ENCODE measurements at places on chromosomes 1 and 21.

DNA sequence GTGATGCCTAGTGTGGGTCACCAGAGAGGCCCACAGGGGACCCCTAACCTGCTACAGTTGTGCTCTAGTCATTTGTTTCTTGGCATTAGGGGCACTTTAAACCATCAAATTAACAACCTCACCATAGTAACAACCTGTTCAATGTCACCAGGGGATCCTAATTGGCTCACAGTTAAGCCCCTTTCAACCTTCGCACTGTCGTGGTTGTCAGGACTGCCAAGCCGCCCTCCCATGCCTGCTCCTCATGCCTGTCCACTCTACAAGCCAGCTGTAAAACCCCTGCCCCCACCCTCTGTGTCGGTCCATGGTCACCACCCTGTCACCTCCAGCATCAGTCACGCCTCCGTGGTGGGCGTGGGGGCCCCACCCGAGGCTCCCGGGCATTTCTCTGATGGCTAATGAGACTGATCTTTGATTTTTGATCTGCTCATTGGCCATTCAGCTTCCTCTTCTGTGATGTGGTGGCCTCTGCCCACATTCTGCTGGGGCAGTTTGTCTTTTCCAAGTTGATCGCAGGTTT, 96.6 kb downstream of the WDR4 start:
- DNase-seq = no peak

- no peak for DNase-seq
These were observed 163.9 kb downstream of the ST6GALNAC5 start for GRCh38 chr1:77031106-77031662.

DNA sequence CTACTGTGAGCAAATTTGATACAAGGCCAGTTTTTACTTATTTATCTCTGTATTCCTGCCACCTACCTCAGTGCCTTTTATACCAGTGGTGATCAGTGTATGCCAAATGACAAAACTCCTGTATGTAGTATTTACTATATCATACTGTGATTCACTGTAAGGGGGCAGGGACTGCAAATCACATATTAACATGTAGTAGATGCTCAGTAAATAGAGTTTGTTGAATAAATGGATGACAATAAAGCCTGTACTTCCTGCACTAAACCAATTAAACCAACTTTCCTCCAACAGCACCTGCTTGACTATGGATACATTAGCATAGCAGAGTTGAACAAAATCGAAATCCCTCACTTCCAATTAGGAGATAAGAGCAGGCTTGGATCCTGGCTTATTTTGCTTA, 73.3 kb upstream of the C1orf87 start:
- DNase-seq = no peak

- DNase-seq = no peak
These were observed 116.5 kb upstream of the IRF2BP2 start for GRCh38 chr1:234726359-234726943.

DNA sequence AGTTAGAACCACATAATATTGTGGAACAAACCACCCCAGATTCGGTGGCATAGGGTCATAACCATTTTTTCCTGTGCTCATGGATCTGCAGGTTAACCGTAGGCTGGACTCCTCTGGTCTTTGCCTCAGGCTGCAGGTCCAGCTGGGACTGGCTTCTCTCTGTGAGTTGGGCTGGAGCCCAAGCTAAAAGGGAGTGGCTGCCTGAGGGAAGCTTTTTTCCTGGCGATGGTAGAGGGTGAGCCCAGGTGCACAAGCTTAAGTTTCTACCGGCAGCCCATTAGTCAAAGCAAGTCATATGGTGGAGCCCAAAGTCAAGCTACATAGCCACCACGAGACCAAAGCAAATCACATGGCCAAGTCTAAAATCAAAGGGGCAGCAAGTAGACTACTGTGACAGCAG, 13.8 kb downstream of the EPHX4 start:
- no peak for DNase-seq

GRCh38 chr1:36864182-36864822, 170.0 kb downstream of the GRIK3 start:
- peak; percentile 9 for DNase-seq

GRCh38 chr1:161020509-161021164, at the start of gene F11R:
F11R (minus strand) TSS chr1:161021152; CDS start chr1:161021073, 79 bp downstream.
- DNase-seq = no peak

- DNase-seq = no peak
These were observed 95.5 kb downstream of the ZFYVE9 start for GRCh38 chr1:52237430-52237829.

GRCh38 chr1:31515056-31515775, 61.1 kb upstream of the TINAGL1 start:
- no peak for DNase-seq

DNA sequence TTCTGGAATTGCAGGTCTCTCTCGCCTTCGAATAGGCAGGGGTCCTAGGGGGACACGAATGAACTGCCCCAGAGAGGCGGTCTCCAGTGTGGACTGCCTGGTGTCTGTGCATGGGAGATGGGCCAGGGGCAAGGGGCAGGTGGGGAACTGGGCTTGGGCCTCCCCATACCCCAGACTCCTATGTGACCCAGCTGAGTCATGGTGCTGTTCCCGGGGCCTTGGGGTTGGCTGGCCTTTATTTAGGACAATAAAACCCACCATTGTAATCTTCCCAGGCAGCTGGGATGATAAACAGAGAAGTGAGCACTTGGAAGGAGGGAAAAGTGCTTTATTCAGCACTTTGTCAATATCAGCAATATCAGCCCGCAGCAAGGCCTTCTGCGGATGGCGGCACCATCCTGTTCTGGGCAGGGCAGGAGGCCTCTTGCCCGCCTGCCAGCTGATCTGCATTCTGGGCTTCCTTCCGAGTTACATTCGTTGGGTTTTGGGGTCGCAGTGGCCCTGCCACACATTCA, 209.0 kb upstream of the TMEM51 start:
- DNase-seq = no peak

GRCh38 chr1:109252893-109253802, 3.8 kb downstream of the CELSR2 start:
- DNase-seq = no peak

DNA sequence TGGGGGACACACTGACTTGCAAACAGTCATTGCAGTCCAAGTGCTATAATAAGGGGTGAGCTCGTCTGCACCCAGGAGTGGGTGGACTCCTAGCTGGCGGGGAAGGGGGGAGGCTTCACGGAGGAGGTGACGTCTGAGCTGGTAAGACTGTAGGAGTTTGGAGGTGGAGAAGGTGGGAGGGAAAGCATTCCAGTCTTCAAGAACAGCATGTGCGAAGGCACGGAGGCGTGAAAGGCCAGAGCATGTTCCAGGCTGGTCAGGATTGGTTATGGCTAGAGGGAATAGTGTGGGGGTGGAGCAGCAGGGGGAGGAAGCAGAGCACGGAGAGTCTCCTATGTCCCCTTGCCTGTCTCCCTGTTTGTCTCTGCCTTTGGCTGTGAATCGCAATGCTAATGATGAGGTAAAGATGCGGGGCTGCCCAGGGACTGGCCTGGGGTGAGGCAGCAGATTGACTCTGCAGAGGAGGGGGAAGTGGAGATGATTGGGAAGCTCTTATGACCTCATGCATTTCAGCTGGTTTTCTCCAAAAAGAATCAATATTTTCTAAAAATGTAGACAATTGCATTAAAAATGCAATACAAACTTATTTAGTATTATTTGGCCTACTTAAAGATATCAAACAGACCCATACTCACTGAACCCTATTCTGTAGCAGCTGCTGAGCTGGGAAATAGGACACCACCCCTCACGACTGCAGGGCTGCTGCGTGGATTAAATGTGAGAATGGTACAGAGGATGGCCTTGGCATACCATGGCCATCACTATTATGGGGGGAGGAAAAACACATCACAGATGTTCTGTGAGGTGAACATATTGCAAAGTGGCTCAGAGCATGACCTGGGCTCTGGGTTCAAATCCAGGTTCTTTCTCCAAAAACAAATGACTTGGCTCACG, 2.6 kb upstream of the ZNF436 start:
- no peak for DNase-seq

DNA sequence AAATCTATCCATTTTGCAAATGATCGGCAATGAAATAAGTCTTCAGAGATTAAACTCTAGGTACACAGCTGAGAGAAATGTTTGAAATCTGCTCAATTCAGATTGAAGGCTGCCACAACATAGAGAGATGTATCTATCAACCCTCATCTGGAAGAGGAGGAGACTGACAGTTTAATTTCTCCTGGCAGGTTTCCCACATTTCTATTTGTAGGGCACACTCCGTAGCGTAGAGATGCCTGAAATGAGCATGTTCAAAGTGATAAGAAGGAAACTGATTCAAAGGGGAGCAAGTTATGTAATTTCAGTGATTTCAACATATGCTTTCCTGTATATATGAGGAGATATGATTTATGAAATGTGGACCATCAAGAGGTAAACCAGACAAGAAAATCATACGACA, 44.1 kb downstream of the NIBAN1 start:
- no peak for DNase-seq

DNA sequence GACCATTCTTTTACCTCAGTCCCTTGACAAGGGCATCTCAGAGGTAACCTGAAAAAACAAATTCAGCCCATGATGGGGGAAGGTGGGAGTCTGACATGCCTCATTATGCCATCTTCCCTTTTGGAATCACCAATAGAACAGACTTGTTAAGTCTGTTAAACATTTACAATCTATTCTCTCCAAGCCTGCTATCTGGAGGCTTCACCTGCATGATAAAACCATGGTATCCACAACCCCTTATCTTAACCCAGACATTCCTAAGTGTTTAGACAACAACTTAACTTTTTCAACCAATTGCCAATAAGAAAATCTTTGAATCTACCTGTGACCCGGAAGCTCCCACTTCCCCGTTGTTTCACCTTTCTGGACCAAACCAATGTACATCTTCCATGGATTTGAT, 233.0 kb upstream of the CACYBP start:
- DNase-seq = no peak

GRCh38 chr1:27726173-27727044, 648 bp downstream of the FAM76A start:
- no peak for DNase-seq

DNA sequence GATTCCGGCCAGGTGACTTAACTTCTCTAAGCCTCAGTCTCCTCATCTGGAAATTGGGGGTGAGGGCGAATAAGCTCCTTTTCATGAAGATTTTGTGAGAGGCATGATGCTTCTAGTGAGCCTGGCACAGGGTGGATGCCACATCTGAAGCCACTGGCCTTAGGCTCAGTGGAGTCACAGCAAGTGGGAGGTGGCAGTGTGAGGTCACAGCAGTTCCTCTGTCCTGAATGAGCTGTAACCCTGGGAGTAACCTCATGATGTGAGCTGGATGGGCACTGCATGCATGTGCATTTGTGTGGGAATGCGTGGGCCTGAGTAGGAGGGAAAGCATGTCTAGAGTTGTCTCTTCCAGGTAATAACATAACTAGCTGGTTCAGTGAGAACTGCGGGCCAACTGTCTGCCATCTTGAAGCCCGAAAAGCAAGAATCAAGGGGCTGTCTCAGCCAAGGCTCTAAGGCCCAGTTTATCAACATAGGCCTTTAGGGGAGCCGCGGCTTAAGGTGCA, 27.0 kb upstream of the HTR1D start:
- DNase-seq = no peak

- DNase-seq = no peak
These were observed 1141.3 kb downstream of the BRINP3 start for GRCh38 chr1:189336115-189337100.

GRCh38 chr21:45132841-45133573, 58.6 kb downstream of the ADARB1 start:
- DNase-seq = no peak

GRCh38 chr1:149936170-149936991, at the start of gene MTMR11:
MTMR11 (minus strand) TSS chr1:149936879; CDS start chr1:149936647, 232 bp downstream.
- DNase-seq = no peak

- DNase-seq = no peak
These were observed 228.0 kb upstream of the SGIP1 start for GRCh38 chr1:66305927-66306326.

- DNase-seq = no peak
These were observed 31.9 kb downstream of the CDCP2 start for GRCh38 chr1:54120698-54121481.

- peak; percentile 97 for DNase-seq
These were observed 30.8 kb upstream of the ABCG1 start for GRCh38 chr21:42187976-42188653.

All from Jurkat, Clone E6-1 (cell line).